Uterus (tissue), 4 donors: ENCODE measurements at places on chromosomes 11 and 22. TPM values are rescaled to one million over a fixed set of nuclear protein-coding genes. Genes with fewer than 3 reads are reported as not detected.

Gene OR52A1
- not detected for total RNA-seq

Gene TCN1
- total RNA-seq: not detected

Gene MAPK8IP2
- 1.7 TPM for total RNA-seq

DNA sequence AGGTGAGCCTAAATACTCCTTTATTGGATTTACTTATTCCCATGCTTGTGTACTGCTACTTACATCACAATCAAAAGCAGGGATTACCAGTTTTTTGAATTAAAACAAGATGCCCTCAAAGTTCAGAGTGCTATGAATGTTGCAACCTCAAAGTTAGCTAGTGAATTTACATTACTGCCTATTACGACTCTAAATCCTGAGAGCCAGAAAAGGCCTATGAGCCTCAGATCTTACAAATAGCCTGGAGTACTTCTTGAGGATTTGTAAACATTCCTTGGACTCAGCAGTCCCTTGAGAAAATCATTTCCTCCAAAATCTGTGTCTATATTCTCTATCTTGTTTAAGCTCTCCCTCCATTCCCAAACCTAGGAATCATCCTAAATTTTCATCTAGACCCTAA is 25.5 kb downstream of the CHORDC1 start:
- DNase-seq: no peak

GRCh38 chr22:25448435-25449051 is 115.9 kb upstream of the GRK3 start:
- DNase-seq: no peak

DNA sequence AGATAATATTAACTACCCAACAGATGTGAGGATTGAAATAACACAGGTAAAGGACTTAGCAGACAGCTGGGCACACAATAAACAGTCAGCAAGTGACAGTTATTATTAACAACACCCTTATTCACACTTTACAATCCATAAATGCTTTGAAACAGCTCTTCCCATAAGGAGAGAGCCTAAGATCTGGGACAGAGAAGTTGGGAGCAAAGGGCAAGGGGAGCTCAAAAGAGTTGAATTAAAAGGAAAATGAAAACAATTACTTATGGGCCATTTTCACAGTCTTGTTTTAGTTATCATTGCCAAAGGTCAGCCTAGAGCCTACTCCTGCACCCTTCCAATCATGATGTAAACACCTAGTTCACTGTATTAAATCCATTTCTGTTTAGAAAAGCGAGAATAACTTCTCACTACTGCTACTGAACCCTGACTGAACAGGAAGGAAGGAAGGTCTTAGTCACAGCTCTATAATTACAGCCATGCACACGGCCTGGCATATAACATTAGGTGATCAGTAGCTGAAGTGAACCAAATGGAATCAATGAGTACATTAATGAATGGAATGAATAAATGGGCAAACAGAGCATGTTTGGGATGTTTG is 111.3 kb downstream of the PLEKHA7 start:
- DNase-seq: no peak

DNA sequence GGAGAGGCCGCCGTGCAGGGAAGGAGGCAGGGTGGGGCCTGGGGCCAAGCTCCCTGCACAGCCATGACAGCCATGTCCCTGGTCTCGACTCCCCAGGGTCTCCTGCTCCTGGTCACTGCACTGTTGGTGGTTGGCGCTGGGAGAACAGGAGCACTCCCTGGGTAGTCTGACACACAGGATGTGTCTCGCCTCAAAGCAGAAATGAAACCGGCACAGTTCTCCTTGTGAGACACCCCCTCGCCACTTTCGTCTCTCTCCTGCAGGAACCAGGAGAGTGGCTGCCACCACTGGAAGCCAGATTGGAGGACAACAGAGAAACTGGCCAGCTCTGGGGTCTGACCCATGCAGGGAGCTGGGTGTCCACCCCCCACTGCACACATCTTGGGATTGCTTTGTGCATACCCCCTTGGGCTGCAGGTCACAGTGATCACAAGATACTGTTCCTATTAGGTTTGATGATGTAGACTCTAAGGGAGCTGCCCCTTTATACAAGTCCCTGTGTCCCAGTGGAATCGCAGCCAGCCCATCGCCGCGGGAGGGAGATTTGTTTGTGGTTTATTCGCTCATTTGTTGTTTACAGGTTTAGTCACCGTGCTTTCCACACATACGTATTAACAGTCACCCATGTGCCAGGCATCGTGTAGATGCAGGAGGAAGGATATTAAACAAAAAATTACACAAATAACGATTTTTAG is 27.0 kb upstream of the YWHAH start:
- no peak for DNase-seq

- DNase-seq: no peak
These were observed 261.2 kb upstream of the UBASH3B start for GRCh38 chr11:122394313-122394712.

GRCh38 chr11:12144330-12145174 is 34.2 kb downstream of the MICAL2 start:
- no peak for DNase-seq

DNA sequence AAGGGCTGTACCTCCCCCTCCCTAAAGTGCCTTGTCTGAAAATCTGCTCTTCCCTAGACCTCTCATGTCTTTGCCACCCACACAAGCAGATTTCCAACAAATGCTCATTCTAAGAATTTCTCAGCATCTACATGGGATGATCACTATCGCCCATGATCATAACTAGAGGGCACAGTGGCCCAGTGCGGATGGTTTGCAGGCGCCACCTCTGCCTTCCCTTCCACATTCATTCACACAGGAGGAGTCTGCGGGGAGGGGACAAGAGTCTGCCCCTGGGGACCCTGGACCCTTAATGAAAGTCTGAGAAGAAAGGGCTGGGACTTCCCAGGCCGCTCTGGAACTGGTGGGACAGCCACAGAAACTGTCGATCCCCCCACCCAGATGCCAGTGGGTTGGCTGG is 28.9 kb downstream of the KCTD17 start:
- DNase-seq: no peak

GRCh38 chr11:75338516-75339208 is 12.8 kb downstream of the ARRB1 start:
- no peak for DNase-seq

DNA sequence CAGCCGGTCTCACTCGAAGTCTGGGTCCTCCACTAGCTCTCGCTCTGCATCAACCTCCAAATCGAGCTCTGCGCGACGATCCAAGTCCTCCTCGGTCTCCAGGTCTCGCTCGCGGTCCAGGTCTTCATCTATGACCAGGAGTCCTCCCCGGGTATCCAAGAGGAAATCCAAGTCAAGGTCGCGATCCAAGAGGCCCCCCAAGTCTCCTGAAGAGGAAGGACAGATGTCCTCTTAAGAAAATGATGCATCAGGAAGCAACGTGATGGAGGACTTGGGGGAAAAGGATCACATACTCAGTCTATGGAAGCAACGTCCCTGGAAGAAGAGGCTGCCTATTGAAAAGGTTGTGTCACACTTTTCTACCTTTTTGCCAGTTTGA is 1.1 kb downstream of the SRSF8 start:
- peak; percentile 39 for DNase-seq

- peak; percentile 82 for DNase-seq
These were observed 10.3 kb upstream of the MB start for GRCh38 chr22:35627267-35628041.
